Suppressor macrophage (primary cell): ENCODE measurements at places on chromosomes 16 and 17.

- peak; percentile 94 for DNase-seq
Measured at GRCh38 chr17:36591434-36592315, at the start of gene DHRS11. Gene DHRS11 (plus strand): TSS chr17:36591879. CDS start chr17:36592010, 131 bp downstream.

DNA sequence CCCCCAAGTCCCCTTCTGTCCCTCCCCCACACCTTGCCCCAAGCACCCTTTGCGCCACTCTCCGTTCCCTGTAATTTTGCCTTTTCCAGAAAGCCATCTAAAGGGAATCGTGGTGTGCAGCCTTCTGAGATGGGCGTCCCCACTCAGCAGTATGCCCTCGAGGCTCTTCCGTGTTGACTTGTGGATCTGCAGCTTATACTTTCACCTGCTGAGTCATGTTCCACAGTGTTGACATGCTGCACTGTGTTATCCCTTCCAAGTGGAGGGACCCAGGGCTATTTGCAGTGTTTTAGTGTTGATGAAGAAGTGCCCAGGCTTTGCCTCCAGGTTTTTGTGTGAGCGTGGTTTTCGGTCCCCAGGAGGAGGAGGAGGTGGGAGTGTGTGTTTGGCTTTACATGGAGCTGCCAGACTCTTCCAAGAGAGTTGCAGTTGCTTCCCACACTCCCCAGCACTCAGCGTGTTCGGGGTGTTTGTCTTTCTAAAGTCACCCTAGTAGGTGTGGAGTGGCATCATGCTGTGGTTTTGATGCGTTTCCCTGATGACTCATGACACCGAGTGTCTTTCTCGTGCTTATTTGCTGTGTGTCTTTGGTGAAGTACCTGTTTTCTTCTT is 32.1 kb upstream of the JPT2 start:
- peak; percentile 80 for DNase-seq

- no peak for DNase-seq
Measured at GRCh38 chr16:64541621-64542020, 580.2 kb downstream of the CDH11 start.

- peak; percentile 14 for DNase-seq
Measured at GRCh38 chr17:75181110-75181509, 1.6 kb downstream of the SUMO2 start.

- DNase-seq, result no peak
Measured at GRCh38 chr16:19436540-19436939, 18.9 kb downstream of the TMC5 start.

DNA sequence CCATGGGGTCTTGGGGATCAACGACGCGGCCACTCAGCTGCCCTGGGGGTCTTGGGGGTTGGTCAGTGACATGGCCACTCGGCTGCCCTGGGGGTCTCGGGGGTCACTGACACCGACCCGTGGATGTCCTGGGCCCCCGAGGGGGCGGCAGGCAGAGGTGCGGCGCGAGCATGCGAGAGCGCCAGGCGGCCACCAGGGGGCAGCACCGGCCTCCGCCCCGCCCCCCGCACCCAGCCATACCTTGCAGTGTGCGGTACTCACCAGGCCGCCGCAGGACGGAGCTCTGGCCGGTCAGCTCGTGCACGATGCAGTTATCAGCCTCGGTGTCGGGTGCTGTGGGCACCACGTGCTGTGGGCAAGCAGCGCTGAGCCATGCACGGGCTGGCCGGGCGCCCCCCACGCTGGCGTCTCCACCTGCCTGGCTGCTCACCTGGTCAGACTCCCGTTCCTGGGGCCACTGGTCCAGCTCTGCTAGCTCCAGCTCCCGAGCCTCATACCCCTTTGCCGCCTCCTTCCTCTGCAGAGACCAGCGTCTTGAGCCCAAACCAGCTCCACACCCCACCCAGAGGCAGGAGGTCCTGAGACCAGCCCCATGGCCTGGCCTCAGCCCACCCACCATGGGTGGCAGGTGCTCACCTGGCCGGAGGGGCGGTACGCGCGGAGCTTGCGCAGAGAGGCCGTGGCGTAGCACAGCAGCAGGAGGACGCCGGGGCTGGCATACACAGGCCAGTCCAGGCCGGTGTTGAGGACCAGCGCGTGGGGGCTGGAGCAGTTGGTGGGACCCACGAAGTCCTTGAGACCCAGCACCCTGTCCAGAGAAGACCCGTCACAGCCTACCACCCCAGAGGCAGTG is 31.2 kb downstream of the CTU2 start:
- DNase-seq, result peak; percentile 80

GRCh38 chr17:40218006-40218739 is 931 bp upstream of the WIPF2 start:
- DNase-seq, result no peak
